ENCODE measurements at places on chromosomes 12 and 14.

DNA sequence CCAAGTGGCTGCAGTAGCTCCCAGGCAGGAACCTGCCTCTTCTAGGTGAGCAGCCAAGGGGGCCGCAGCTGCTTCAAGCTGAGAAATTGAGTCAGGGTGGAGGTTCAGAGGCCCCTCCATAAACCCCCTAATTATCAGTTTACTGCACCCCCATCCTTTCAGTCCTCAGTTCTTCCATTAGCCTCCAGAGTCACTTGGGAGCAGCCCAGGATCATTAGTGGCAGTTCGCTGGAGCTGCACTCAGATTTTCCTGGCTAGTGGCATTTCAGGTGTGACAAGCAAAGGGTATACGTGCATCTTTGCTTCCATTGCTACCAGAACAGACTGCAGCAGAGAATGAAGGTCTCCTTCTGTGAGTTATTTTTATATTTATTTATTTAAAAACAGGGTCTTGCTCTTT is 358.7 kb downstream of the FUT8 start:
- no peak for DNase-seq

DNA sequence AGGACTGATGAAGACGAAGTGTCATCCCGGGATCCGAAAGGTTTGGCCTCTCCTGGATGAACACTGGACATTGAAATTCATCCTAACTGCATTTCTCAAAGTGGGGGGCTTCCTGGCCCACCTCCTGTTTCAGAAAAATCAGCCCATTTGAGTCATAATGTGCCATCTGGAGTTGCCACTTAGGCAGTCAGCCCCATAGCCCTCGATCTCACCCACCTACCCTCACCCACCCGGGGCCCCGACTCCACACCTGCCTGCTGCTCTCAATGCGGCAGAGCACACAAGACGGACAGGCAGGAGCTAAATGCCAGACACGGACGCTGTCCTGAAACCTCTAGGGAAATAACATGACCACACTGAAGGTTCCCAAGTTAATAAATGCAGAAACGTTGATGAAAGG is 12.6 kb downstream of the DLK1 start:
- DNase-seq, result no peak

- DNase-seq, result no peak
Measured at GRCh38 chr14:103697206-103697602, 18.0 kb downstream of the XRCC3 start.

DNA sequence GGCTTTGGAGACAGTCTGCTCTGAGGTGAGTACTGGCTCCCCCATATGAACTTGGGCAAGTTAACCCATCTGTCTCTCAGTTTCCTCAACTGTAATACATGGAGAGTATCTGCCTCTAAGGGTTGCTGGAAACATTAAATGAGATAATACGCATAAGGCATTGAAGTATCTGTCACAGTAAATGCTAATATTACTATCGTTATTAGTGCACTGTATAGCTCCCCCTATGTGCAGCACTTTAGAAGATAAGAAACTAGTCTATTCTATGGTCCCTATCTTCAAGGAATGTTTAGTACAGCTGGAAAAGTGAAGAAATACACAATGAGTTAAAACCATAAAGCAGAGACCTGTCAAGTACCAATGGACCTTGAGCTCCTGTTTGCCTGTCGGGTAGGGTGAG is 51.7 kb upstream of the CFL2 start:
- DNase-seq, result no peak

GRCh38 chr12:57215668-57216013 is 953 bp upstream of the NXPH4 start:
- peak; percentile 28 for DNase-seq

- no peak for DNase-seq
Measured at GRCh38 chr12:111239235-111239634, 129.7 kb downstream of the PHETA1 start.

DNA sequence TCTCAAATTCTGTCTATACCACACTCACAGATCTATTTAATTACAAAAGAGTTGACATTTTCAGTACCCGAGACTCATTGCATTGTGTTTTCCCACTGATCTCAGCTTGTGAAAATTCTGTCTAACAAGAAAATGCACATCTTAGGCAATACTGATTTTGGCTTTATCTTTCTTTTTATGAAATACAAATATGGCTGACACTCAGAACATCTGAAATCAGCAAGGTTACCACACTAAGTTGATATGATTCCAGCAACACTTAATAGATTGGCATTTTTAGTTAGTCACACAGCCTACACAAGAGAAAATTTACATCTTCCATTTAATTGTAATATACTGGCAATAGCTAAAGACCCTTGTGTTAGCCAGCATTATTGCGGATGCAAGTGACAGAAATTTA is 40.3 kb downstream of the PEX5 start:
- no peak for DNase-seq

All from MG63 (cell line).